CD4-positive, alpha-beta memory T cell (primary cell): ENCODE measurements at places on chromosomes 12 and 14.

GRCh38 chr12:100656856-100657255 is 83.4 kb downstream of the GAS2L3 start:
- no peak for DNase-seq

DNA sequence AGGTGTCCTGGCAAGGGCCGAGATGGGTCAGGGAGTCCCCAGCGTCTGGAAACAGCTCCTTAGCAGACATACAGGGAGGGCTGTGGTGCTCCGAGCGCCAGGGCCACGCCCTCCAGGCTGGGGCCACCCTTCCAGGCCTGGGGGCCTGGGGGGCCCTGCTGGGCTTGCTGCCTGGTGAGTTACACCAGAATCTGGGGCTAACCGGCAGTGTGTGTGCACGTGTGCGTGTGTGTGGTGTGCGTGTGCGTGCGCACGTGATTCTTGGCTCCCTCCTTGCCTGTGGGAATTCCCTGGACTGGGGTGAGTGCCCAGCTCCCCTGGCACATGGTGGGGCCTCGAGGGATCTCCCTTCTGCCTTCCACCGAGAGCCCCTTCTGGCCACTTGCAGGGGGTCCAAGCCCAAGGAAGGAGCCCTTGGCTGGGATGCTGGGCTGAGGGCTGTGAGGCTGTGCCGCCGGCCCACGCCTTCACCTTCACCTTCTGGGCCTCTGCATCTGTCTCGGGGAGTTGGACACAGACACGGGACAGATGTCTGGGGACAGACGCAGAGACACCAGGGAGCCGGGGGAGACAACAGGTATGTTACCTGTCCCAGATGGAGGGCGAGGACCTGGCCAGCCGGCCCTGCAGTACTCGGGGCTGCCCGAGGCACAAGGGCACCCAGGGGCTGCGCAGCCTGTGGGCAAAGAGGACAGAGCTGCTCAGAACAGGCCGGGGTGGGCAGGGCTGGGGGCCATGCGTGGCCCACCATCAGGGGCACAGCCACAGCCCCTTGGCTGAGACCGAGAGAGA is 37.2 kb downstream of the BEGAIN start:
- DNase-seq: no peak

DNA sequence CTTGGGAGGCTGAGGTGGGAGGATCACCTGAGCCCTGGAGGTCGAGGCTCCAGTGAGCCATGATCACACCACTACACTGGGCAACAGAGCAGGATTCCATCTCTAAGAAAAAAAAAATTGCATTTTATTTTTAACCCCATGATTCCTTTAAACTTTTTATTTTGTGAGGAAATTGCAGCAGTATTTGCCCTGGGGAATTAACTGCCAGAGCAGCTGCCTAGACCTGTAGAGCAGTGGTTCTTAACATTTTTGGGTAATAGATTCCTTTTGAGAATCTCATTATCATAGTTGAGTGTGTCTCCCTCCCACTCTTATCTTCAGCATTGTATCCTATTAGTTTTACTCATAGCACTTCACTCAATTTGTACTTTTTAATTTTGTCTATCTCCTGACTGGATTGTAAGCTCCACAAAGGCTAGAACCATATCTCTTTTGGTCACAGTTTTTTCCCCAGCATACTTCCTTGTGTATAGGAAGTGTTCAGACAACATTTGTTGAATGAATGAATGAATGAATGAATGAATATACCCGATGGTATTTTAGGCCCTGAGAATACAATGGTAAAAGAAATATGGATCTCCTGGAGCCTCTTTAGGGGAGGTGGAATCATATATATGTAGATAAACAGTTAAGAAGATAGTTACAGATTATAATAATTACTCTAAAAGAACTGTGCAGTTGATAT is 40.6 kb downstream of the BRMS1L start:
- no peak for DNase-seq

DNA sequence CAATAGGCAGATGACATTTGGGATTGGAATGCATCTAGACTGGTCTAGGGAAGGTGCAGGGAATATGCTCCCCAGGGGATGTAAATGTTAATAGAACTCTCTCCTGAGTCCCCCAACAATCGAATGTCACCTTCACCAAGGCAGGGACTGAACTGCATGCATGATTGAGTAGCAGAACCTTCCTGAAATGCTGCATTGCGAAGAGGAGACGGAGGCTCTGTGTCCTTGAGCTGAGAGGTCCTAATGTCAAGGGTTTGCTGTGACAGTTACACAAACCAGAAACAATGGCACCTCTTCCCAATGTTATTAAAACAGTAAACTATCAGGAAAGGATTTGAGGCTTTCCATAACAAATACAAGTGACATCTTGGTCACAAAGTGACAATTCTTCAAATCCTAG is 117.5 kb upstream of the SFSWAP start:
- no peak for DNase-seq

DNA sequence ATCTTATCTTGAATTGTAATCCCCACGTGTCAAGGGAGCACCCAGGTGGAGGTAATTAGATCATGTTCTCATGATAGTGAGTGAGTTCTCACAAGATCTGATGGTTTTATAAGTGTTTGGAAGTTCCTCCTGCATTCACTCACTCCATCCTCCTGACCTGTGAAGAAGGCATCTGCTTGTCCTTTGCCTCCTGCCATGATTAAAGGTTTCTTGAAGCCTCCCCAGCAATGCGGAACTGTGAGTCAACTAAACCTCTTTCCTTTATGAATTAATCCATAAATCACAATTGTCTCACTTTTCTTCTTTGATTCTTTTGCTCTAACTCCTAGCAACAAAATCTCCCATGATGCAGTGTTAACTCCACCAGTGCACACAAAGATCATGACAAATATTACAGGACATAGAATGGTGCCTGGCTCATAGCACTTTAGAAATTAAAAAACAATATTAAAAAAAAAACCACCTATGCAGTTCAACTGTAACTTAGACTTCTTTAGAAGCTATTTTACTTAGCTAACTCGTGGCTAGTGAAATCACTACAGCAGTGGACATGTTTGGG is 37.6 kb upstream of the MGAT4C start:
- no peak for DNase-seq
